Caki2 (cell line): ENCODE measurements at places on chromosomes 7 and 10. TPM values are rescaled to one million over a fixed set of nuclear protein-coding genes. Genes with fewer than 3 reads are reported as not detected.

ANKRD22 gene
- total RNA-seq, result not detected in 2 replicates

PDZD7 gene
- total RNA-seq, result 0.51 and 5.3 TPM in 2 replicates

PLAC9 gene
- not detected in 2 replicates for total RNA-seq

DNA sequence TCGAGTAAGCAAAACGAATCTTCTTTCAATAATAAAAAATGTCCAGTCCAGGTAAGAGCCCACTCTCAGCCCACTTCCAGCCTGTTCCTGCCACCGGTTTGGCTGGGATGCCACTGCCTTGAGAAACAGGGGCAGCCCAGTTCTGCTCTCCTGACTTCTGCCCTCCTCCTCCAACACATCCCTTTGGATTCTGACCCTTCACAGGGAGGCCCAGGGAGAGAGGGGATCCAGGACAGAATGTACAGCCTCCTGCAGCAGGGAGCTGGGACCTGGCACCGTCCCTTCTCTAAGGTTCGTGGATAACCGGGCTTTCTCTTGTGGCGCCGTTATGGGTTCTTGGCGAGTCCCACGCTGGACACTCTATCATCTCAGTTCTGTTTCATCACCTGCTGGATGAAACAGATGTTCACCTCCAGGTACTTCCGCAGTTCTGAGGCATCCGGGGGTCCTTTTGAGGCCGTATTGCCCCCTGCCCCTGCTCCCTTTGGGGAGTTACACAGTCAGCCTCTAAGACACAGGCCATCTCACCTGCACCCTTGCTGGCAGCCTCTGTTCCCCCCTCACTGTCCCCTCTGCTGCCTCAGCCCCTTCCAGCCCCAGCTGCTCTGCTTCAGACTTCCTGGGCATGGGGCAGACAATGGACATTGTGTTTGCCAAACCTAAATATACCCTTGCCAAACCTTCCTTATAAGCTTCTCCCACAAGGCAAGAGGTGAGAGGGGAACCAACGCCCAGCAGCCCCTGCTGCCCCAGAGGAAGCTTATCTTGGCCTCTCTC lies 203.8 kb upstream of the ZMIZ1 start:
- DNase-seq, result no peak

- no peak for DNase-seq
Measured at GRCh38 chr7:41053820-41054219, 649.1 kb downstream of the INHBA start.

GRCh38 chr7:97346349-97346748 lies 228.9 kb downstream of the SDHAF3 start:
- no peak for DNase-seq

- DNase-seq, result no peak
Measured at GRCh38 chr10:4285121-4285520, 500.1 kb upstream of the KLF6 start.

AKR1C4 gene
- total RNA-seq, result not detected in 2 replicates

GRCh38 chr10:26491276-26491675 lies 53.1 kb downstream of the APBB1IP start:
- DNase-seq, result no peak

GNAT3 gene
- not detected in 2 replicates for total RNA-seq

DNA sequence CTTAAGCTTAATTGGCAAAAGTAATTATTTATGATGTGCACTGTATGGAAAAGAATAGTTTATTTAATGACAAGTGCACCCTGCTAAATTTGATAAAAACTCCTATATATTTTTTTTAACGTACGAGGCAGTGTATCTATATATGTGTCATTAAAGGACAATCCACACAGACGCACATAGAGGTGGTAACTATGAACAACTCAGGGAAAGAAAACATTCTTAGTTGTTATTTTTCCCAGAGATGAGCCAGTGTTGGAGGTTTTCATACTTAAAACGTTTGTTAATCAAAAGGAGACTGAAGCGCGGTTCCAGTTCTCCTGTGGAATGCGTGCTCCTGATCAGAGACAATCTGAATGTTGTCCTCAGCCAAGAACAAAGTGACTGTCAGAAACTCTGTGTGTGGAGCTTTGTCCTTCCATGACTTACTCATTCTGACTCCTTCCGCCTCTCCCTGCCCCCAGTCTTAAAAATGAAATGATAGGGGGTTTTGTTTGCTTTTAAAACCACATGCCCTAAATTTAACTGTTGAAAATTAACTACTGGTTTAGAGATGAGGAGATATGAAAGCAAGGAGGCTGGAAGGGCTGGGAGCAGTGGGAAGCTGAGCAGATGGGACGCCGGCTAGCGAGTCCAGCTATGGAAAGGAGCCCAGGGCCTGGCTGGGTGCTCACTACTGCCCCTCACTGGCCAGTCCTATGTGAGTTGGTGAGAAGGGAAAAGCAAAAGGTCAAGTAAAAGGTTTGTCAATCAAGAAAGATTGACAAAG lies 99.6 kb downstream of the SVIL start:
- peak; percentile 99 for DNase-seq

GRID2IP gene
- total RNA-seq, result not detected in 2 replicates

VSTM4 gene
- 1.7 and 2.1 TPM in 2 replicates for total RNA-seq

RAPGEF5 gene
- total RNA-seq, result 7.9 and 10.2 TPM in 2 replicates

C10orf53 gene
- total RNA-seq, result not detected in 2 replicates

PIK3CG gene
- total RNA-seq, result not detected in 2 replicates

- no peak for DNase-seq
Measured at GRCh38 chr7:50651271-50651989, 86.2 kb upstream of the DDC start.

DNA sequence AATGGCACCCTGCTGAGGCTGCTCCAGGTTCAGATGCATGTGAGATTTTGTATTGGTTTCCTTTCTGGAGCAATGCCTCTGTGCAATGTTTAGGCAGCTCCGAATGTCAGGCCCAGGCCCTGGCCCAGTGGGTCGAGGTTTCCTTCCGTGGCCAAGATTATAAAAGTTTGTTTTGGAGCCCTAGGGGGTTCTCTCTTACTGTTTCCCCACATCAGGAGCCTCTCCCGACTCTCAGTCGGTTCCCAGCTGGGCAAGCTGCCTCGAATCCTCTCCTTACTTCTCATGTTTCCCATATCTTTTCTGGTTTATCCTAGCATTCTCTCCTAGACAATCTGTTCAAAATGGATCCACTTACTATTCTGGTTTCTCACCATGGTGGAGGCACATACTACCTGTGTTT lies 11.0 kb downstream of the TMEM140 start:
- no peak for DNase-seq

- DNase-seq, result peak; percentile 94
Measured at GRCh38 chr7:102273749-102274712, 12.6 kb upstream of the SH2B2 start.

DNA sequence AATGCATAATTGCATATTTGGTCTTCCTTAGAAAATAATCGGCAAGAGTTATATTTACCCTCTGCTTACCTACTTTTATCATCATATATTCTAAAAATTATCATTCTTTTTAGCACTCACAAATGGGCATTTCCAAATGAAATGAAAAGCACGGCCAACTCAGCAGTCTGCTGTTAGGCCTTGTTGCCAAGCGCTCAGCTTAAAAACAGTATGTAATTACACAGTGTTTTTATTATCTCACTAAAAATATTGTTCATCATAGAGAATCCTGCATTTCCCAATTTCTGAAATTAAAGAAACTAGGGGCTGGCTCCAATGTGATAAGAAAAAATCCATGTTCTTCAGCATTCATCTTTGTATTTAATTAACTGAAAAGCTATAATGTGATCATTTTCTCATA lies 391.7 kb upstream of the ADARB2 start:
- DNase-seq, result no peak

DNA sequence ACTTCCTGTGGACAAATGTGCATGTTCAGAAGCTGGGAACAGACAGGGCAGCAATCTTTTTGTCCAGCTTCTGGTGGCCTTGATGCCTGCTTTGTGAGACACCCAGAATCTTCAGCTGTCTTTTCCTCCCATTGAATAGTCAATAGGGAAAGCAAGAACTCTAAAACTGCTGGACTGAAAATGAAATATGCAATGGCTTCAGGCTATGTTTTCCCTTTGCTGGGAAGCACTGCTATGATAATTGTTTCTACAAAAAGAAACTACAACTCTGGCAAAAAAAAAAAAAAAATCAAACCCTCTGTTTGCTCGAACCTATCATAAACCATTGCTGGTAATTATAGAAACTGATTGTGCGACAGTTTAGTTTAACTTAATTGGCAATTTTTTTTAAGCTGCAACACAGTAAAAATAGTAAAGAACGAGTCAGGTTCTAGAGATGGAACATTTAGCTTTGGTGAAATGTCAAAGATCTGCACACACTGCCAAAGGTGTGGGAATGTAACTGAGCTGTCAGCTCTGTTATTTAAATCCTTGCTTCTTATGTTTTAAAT lies 79.1 kb upstream of the NEUROD6 start:
- no peak for DNase-seq

DNA sequence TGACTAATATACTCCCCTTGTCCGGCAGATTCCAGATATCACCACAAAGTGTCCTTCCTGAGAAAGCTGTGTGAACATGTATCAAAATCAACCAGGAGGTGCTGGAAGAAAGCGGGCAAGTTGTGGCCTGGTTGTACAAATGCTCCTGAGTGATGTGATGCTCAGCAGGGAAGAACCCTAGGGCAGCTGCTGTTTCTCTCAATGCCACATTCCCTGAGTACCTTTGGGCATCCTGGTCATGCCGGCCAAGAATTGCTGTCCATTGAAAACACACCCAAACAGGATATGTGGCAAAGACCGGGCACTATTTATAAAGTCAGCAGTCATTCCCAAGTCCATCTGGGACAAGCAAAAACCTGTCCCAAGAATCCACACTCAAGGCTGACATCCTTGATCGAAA lies 7.8 kb upstream of the ADCY1 start:
- DNase-seq, result no peak

SNCG gene
- total RNA-seq, result 245 and 315 TPM in 2 replicates

- peak; percentile 7 for DNase-seq
Measured at GRCh38 chr10:108112218-108112617, 947.7 kb upstream of the SORCS1 start.

DNA sequence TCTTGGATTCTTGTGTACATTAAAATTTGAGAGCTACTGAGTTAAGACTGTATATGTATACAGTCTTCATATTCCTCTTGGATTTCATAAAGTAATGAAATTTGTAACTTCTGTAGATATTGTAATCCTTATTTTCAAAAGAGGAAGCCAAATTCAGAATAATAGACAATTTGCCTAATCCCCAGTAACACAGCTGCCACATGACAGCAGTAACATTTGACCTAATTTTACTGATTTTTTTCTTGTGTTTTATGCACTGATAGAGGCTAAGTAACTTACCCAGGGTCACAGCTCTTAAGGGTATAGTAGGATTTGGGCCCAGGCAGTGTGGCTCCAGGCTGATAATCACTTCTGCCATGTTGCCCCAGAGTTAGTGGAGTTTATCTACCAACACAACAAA lies 40.4 kb upstream of the IL6 start:
- DNase-seq, result no peak

DNA sequence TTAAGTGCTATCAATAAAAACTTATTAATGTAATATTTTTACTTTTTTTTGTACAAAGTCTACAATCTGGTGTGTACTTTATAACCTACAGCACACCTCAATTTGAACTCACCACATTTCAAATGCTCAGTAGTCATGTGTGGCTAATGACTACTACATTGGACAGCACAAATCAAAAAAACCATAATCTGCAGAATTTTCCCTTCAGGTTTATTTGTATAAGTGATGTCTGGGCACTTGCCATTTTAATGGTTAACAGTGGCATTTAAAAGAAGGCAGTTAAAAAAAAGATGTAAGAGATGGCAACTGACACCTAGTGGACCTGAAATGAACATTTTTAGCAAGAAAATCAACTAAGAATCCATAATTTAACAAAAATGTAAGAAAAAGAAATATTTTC lies 124.6 kb upstream of the NRBF2 start:
- DNase-seq, result no peak

DNA sequence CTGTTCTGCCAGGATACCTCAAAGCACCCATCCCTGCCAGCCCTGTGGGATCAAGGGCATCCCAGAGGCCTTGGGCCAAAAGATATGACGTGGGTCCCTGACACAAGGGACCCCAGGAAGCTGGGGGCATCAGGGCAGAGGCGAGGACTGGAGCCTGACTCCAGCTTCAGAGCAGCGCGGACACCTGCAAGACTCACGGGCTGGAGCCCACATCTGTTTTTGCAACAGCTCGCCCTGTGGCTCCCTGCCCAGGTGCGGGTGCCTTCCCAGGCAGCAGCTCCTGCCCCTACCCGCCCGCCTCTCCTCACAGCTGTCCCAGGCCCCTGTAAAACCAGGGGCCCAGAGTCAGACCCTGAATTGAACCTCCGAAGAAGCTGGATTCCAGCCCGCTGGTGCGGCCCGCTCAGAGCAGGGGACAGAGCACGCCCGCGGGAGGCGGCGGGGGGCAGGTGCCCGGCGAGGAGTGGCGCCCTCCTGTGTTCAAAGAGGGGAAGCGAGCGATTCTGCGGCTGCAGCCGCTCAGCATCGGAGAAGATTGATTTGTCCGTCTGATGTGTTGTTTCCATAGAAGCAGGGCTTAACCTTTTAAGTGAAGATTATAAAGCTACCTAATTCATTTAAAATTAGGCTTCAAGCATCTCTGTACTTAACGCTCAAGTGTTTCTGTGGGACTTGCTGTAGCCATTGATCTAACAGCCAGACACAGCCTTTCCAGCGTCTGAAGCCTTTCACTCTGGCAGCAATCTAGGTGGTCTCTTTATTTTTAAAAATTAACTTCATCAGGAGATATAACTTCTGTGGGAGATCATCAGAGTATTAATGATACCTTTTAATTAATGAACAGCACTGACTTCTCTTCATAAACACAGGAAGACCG lies 88.4 kb downstream of the BEND7 start:
- DNase-seq, result peak; percentile 12

PODXL gene
- total RNA-seq, result 0.61 and 3.6 TPM in 2 replicates

GRCh38 chr10:3699916-3700315 lies 85.1 kb downstream of the KLF6 start:
- DNase-seq, result no peak

GRCh38 chr10:7306147-7306546 lies 104.7 kb downstream of the SFMBT2 start:
- no peak for DNase-seq

- no peak for DNase-seq
Measured at GRCh38 chr10:18687195-18687594, 28.0 kb downstream of the ARL5B start.

DNA sequence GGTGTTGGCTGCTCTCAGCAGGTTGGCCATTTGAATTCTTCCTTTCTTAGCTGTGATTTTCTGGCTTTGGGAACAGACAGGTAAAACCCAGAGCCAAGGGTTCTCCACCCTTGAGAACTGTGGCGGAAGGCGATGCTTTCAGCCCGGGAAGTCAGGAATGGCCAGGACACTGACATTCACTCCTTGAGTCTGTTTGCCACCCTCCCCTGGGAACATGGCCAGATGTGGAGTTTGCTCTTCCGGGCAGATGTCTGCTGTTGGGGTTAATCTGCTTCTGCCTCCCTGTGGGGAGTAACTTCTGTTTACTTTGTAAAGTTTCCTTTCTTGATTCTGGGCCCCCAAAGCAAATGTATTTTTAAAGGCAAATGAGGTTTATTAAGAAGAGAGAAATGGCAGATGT lies 17.7 kb downstream of the GATA3 start:
- no peak for DNase-seq
